NCI-H187 (cell line): ENCODE measurements at places on chromosomes 11 and 22.

DNA sequence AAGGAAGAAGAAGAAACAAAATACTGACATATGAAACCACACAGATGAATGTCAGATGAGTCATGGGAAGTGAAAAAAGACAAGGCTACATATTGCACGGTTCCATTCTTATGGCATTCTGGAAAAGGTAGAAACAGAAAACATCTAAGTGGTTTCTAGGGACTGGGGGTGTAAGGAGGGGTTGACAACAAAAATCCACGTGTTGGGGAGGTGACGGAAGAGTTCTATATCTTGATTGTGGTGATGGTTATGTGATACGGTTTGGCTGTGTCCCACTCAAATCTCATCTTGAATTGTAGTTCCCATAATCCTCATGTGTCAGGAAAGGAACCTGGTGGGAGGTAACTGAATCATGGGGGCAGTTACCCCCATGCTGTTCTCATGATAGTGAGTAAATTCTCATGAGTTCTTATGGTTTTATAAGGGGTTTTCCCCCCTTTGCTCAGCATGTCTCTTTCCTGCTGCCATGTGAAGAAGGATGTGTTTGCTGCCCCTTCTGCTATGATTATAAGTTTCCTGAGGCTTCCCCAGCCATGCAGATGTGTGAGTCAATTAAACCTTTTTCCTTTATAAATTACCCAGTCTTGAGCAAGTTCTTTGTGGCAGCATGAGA lies 6.4 kb upstream of the ARFGAP3 start:
- DNase-seq: no peak

GRCh38 chr11:1792461-1792860 lies 28.7 kb upstream of the CTSD start:
- DNase-seq: no peak

DNA sequence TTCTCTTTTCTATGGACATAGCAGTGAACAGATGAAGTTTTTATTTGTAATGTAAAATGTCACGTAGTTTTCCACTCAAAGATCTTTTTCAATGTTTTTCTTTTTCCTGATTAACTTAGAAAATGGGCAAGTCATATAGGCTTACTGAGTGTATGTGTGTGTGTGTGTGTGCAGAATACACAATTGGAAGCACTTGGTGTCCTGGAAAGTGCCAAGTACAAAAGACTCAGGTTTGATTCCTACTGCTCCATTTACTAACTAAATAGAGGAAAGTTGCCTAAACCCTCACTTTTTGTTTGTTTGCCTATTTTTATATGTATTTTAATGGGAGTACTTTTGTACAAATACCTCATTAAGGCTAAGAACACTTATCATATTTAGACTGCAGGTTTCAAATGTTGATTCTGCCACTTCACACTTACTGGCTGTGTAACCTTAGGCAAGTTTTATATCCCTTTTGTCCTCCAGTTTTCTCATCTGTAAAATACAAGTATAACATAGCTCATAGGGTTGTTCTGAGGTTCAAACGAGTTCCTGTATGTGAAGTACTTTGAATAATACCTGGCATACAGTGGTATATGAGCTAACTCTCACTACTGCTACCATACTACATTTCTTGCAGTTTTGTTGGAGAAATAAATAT lies 90.1 kb downstream of the TYR start:
- DNase-seq: no peak

- no peak for DNase-seq
Observed at GRCh38 chr11:128234143-128234542, 353.2 kb downstream of the ETS1 start.

- DNase-seq: no peak
Observed at GRCh38 chr11:115363921-115364320, 140.3 kb downstream of the CADM1 start.

DNA sequence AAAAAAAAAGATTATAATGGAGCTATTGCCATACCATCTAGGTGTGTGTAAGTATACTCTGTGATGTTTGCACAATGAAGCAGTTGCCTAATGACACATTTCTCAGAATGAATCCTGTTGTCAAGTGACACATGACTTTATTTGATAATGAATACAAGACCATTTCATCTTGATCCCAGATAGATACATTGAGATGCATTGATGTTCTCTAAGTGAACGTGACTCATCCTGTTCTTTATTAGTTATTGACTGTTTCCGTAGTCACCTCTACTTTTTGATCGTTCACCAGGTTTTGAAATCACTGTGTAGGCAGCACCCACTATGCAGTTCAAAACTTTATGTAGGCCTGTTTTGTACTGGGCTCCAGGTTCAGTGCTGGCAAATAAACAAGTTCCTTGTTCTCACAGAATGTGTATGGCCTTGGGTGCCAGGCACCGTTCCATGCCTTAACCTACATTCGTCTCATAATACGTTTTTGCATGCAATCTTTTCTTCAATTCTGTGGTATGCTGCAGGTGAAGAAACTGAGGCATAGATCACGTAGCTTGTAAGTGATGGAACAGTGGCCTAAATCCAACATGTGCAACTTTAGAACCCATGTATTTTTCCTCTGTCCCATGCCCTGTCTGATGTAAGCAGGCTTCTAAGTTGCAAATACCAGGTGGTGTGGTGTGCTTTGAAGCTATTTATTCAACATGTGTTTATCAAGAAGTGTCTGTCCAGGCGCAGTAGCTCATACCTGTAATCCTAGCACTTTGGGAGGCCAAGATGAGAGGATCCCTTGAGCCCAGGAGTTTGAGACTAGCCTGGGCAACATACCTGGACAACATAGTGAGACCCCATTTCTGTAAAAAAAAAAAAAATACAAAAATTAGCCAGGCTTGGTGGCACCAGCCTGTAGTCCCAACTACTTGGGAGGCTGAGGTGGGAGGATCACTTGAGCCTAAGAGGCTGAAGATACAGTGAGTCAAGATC lies 10.4 kb downstream of the SREBF2 start:
- no peak for DNase-seq

DNA sequence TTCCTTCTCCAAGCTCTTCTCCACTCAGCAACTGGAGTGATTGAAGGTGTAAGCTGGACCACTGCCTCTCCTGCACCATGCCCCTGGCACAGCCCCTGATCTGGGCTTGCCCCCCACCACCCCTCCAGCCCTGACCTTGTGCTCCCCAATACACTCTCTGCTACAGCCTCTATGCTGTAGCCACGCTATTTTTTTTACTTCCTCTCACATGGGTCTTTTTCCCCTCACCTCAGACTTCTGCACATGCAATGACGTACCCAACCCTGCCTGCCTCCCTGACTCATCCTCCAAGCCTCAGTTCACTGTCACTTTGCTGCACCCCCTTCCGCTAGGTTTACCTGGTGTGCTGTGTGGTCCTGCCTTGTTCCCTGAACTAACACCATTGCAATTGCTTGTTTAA lies 9.0 kb downstream of the CSNK2A3 start:
- no peak for DNase-seq

GRCh38 chr11:45739866-45740265 lies 65.1 kb upstream of the SLC35C1 start:
- no peak for DNase-seq

DNA sequence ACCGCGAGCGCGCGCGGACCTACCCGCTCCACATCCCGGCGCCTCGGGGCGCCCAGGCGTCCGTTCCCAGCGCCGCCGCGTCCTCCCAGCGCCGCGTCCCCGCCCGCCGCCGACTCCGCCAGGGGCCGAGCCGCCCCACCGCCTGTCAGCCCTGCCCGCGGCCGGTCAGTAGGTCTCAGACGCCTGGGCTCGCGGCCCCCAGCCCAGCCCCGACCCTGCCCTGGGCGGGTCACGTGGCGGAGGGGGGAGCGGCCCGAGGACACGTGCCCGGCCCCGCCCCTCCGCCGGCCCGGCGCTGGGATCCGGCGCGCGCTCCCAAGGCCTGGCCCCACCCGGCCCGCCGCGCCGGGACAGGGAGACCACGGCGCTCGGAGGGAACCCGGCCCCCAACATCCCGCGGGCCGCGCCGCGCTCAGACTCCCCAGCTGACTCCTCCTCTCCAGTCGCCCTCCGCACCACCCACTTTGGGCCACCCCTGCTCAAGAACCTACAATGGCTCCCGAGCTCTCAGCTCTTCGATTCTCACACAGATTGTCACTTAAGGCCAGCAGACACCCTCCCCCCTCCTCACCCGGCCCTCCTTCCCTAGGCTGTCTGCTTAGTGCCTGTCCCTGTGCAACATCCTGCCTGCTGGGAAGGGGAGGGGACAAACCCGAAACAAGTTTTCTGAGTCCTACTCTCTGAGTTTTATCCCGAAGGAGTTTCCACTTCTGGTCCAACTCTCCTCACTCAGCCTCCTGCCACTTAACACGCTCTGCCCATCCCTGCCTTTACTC lies at the start of gene RAB3IL1:
TSS of gene RAB3IL1 (minus strand) at position 233 of the 776 bp plus-strand sequence. CDS start at position 34, 199 bp downstream.
- DNase-seq: no peak

DNA sequence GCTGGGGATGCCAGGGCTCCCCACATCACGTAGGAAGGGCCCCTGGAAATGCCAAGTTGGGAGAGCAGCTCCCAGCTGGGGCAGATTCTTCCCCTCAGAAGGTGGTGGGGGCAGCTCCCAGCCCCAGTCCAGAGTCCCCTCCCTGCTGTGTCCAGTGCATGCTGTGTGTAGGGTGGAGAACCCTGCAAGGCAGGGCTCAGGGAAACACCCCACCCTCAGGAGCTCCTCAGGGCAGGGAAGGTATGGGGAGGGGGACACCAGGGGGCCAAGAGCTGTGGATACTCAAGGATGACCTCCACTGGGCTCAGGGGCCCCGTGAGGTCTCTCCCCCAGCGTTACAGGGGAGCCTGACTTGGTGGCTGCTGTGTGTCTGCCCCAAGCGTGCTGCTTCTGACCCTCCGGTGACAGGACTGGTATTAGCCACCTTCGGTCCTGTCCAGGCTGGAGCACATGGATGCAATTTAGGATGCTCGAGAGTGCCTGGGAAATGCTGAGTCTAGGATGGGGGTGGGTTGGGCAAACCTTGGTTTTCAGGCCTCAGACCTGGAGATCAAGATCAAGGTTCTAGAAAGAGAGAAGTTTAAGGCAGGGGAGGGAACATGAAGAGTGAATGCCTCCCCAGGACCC lies 16.1 kb upstream of the CABP7 start:
- no peak for DNase-seq

DNA sequence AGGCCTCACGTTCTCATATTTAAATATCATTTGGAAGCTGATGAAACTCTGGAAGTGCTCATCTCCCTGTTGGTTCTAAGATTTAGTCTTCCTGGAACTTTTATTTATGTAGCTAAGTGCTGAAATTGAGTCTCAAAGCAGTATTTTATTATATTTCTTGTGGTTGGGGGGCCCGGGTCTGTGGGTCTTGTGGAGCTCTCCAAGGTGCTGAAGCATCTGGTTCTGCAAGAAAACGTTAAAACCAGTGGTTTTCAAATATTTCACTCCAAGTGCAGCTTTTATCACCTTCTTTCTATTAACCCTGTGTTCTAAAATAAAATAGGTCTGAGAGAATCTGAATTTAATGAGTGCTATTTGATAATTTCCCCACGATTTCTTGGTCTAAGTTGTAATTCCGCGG lies 1404.8 kb downstream of the TBC1D22A start:
- DNase-seq: no peak

DNA sequence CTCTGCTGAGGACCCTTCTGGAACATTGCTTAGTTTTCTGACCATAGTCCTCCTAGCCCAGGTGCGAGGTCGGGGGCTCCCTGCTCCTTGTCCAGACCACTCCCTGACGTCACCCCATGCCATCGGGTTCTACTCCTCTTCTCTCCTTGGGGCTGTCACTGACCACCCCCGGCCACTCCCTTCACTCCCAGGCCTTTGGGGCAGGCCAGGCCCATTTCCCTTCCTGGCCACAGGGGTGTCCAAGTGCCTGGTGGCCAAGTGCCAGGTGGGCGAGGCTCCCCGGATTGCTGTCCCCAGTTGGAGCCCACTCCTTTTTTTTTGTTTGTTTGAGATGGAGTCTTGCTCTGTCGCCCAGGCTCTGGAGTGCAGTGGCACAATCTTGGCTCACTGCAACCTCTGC lies 19.5 kb downstream of the MRGPRD start:
- no peak for DNase-seq

GRCh38 chr11:18012906-18013781 lies at the start of gene SERGEF:
Gene SERGEF (minus strand): TSS chr11:18013047. CDS start chr11:18013010, 37 bp downstream.
- DNase-seq: peak; percentile 89

DNA sequence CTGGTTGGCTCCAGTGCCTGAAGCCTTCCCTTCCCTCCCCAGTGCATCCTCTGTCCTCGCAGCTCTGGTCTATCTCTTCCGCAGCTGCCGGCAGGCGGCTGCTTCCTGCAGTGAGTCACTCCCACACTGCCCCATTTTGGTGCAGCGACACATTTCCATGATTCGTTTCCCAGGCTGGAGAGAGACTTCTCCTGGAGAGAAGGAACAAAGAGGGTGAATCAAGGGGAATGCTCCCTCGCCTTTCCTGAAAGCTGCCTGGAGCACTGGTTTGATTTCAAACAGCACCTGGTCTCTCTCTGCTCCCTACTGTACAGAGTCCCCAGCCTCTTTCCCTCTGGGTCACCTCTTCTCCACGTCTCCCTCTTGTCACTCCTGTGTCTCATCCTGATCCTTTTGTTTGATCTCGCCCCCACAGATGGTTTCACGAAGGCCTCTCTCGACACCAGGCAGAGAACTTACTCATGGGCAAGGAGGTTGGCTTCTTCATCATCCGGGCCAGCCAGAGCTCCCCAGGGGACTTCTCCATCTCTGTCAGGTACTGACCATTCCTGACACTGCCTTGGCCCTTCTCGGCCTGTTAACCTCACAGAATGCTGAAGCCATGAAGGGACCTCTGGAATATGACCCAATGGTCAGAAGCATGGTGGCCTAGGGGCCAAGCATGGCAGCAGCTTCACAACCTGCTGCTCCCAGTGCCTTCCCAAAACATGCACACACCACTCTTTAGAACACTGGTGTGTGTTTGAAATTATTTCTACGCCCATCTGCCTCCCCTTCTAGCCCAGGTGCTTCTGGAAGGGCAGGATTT lies at the start of gene TMA7B:
TSS of gene TMA7B (plus strand) at position 758 of the 808 bp plus-strand sequence. CDS start 3,978 bp downstream, outside the sequence.
- no peak for DNase-seq

DNA sequence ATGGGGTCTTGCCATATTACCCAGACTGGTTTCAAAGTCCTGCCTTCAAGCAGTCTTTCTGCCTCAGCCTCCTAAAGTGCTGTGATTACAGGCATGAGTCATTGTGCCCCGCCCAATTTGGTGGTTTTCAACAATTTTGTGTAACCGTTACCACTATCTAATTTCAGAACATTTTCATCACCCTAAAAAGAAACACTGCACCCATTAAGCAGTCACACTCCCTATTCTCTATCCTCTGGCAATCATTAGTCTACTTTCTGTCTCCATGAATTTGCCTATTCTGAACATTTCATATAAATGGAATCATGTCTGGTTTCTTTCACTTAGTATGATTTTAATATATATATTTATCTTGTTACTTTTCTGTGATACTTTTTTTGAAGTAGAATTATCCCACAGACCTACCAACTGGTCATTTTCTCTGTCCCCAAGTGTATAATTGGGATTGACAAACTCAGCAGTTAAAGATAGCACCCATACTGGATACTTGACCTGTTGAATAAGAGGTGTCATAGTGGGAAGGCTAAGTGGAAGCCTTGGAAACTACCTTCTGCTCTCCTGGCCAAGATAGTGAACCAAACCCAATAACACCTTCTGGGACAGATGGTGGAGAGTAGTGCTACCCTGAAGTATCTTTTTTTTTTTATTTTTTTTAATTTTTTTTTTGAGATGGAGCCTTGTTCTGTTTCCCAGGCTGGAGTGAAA lies 64.8 kb downstream of the STIM1 start:
- DNase-seq: no peak

- no peak for DNase-seq
Observed at GRCh38 chr11:28106353-28107043, 1.5 kb downstream of the KIF18A start.
